ENCODE measurements at places on chromosomes 12 and 14.
A peak's percentile ranks its signal among the peaks of the same experiment; 100 is the strongest.

DNA sequence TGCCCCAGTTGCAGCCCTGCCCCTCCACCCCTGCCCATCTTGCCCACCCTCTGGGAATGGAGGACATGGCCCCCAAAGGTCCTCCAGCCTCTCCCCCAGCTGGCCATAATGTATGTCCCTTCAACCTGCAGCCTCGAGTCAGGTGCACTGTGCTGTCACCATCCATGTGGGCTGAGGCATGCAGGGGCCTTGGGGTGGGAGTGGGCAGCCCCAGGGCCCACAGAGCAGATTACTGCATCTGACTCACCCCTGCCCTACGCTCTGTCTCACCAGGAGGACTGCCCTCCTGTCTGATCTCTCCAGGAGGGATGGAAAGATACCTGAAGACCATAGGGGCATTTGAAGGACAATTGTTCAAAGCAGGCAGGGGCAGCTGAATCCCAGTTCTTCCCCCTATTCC, 13.3 kb downstream of the SYNDIG1L start:
- DNase-seq, result no peak

- no peak for DNase-seq
Measured at GRCh38 chr14:62062645-62063044, 300.4 kb downstream of the SNAPC1 start.

DNA sequence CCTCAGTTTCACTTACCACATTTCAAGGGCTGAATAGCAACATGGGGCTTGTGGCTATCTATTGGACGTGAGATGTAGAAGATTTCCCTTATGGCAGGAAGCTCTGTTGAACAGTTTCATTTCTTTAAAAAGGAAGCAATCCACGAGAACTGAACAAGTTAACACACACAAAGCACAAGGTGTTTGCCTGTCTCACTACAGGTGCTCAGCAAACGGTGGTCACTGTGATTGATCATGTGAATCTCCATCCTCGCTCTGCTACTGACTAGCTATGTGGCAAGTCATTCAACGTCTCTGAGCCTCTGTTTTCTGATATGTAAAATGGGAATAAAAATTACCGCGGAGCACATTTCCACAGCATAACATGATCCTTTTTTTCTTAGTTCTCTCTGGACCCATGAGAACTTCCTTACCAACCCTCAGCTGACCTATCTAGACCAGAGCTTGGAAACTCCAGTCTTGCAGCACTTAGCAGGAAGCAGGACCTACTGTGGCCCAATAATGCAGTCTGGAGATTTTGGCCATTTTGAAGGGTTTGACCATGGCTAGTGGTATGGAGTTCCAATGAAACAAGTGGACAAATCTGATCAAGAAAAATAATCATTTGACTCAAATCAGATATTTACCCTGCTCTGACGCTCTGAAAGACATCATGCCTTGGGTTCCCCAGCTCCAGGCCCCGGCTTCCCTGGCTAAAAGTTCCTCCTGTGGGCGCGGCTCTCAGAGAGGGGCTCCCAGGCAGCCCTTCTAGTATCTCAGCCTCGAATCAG, 278.8 kb downstream of the ZFP36L1 start:
- peak; percentile 92 for DNase-seq

GRCh38 chr12:39364196-39364595, 78.7 kb downstream of the KIF21A start:
- no peak for DNase-seq

DNA sequence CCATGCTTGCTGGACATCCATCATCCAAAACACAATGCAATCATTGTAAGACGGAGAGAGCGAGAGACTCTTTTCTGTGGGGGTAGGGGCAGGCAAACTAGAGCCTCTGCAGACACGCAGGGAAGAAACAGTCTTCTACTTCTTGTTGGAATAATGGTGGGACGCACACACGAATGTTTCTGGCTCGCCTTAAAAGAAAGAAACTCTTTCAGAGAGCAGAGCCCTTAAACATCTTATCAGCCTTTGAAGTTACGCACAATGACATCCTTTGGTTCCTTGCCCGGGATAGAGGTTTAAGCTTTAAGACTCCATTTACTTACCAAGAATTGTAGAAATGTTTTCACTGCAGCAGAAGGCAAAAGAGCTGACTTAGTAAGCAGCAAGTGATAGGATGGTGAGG, 133.8 kb upstream of the FOXN3 start:
- DNase-seq, result no peak

- DNase-seq, result no peak
Measured at GRCh38 chr14:50649691-50650090, 18.4 kb downstream of the SAV1 start.

- no peak for DNase-seq
Measured at GRCh38 chr14:51511265-51511664, 140.4 kb upstream of the FRMD6 start.

GRCh38 chr14:104317492-104317805, 179.1 kb downstream of the KIF26A start:
- DNase-seq, result no peak

Measured in GM12878 (cell line).